ENCODE measurements at places on chromosomes 7 and 10.

GRCh38 chr10:103273041-103273441, 3.9 kb upstream of the INA start:
- DNase-seq = no peak

GRCh38 chr10:55551603-55552002, 750.6 kb upstream of the PCDH15 start:
- DNase-seq = no peak

DNA sequence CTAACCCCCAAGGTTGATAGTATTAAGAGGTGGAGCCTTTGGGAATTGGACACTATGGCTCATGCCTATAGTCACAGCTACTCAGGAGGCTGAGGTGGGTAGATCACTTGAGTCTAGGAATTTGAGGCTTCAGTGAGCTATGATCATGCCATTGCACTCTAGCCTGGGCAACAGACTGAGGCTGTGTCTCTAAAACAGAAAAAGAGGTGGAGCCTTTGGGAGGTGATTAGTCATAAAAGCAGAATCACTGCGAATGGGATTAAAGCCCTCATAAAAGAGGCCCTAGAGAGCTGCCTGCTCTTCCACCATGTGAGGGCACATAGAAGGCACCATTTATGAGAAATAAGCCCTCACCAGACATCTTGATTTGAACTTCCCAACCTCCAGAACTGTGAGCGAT, 81.9 kb downstream of the SKAP2 start:
- DNase-seq = no peak

GRCh38 chr10:4686644-4686996, 139.4 kb upstream of the AKR1E2 start:
- DNase-seq = no peak

DNA sequence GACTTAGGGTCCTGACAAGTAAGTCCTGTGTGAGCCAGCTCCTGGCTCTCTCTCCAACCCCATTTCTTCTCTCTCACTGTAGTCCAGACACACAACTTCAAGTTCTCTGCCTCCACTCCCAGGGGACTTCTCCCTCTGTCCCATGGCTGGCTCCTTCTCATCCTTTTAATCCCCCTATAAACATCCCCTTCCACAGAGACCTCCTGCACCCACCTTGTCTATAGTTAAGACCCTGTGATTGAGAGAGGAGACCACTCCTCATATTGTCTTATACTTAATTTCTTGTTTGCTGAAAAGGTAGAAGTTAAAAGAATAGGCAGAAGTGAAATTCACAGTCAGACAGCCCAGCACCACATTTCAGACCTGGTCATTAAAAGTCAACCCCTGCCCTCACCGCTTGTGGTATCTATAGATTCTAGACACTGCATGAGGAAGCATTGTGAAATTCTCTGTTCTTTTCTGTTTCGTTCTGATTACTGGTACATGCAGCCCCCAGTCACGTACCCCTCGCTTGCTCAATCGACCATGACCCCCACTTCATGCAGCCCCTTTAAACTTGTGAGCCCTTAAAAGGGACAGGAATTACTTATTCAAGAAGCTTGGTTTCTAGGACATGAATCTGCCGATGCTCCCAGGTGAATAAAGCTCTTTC, 125.6 kb upstream of the FRMD4A start:
- DNase-seq = no peak

GRCh38 chr7:71208881-71209280, 76.9 kb downstream of the GALNT17 start:
- no peak for DNase-seq

- DNase-seq = no peak
Observed at GRCh38 chr10:117094856-117095255, 43.2 kb downstream of the VAX1 start.

DNA sequence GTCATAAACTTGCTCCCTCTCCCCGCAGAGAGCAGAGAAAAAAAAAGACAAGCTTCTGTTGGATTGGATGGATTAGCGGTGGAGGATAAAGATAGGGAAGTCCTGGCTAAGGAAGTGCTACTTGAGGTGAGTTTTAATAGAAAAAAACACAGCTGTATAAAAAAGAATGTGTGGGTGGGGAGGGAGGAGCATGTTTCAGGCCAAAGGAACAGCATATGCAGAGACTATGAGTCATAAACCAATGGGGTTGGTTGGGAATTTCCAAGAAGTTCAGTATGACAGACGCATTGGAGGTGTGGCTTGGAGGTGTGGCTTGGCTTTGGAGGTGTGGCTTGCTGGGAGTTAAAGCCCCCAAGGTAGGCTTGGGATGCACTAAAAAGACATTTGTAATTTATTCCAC, 103.0 kb upstream of the LSM8 start:
- no peak for DNase-seq

GRCh38 chr10:111732166-111732785, 451.3 kb downstream of the GPAM start:
- DNase-seq = no peak

DNA sequence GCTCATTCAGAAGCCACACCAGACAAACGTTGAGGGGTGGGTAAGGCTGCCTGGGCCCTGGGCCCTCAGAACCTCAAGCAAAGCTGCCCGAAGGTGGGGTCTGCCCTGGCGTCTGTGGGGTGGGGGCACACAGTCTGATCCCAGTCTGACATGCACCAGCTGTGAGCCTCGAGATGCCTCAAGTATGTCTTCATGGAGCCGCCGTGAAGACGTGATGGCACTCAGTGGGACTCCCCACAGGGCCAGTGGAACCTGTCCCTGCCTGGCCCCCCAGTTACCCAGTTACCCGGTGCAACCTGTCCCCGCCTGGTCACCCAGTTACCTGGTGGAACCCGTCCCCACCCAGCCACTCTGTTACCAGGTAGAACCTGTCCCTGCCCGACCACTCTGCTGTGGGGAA, 351.2 kb downstream of the PTPRN2 start:
- no peak for DNase-seq

All from NCI-H1092 treated with DMSO at 0.1 percent for 48 hours (cell line).